ELR (cell line): ENCODE measurements at places on chromosomes 12 and 14.
A peak's percentile ranks its signal among the peaks of the same experiment; 100 is the strongest.

GRCh38 chr14:89382487-89382886 lies 34.5 kb downstream of the FOXN3 start:
- DNase-seq = no peak

DNA sequence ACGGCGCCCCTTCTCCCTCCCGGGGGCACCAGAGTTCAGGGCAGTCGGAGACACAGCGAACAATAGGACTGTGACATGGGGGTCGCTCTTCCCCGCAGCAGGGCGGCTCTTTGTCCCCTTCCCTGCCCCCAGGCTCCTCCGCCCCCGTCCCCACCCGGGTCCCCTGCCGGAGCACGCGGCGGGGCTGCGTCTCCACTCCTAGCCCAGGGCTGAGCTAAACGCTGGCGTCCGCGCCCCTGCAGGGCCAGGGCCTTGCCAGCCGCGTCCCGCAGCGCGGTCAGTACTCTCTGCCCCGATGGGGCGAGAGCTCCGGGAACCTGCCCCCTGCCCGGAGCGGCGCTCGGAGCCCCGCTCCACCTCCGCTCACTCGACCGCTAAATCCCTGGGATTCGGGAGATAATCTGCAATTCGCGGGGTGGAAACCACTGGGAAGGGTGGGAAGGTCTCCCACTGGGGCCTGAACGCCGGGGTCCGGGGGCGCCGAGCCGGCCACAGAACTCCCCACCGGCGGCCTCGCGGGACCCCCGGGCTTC lies 825 bp upstream of the CCDC85C start:
- peak; percentile 64 for DNase-seq

- no peak for DNase-seq
These were observed 180.3 kb downstream of the EMP1 start for GRCh38 chr12:13376610-13377373.

GRCh38 chr14:75361751-75362433 lies 65.9 kb upstream of the JDP2 start:
- no peak for DNase-seq

GRCh38 chr12:26867080-26867479 lies 34.1 kb upstream of the ITPR2 start:
- no peak for DNase-seq

- no peak for DNase-seq
These were observed 262.6 kb downstream of the ADAMTS20 start for GRCh38 chr12:43289426-43289801.

DNA sequence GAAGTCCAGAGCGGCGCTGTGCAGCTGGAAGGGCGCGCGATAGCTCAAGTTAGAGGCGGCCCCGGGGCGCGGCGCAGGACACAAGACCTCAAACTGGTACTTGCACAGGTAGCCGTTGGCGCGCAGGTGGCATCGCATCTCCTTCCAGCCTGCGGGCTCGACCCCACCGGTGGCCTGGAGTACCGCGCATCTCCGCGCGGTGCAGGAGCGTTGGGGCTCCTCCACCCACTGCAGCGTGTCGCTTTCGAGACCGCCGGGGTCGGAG lies 553 bp downstream of the CLEC14A start:
- no peak for DNase-seq
